ENCODE measurements at places on chromosomes 7 and 10.
A peak's percentile ranks its signal among the peaks of the same experiment; 100 is the strongest.

DNA sequence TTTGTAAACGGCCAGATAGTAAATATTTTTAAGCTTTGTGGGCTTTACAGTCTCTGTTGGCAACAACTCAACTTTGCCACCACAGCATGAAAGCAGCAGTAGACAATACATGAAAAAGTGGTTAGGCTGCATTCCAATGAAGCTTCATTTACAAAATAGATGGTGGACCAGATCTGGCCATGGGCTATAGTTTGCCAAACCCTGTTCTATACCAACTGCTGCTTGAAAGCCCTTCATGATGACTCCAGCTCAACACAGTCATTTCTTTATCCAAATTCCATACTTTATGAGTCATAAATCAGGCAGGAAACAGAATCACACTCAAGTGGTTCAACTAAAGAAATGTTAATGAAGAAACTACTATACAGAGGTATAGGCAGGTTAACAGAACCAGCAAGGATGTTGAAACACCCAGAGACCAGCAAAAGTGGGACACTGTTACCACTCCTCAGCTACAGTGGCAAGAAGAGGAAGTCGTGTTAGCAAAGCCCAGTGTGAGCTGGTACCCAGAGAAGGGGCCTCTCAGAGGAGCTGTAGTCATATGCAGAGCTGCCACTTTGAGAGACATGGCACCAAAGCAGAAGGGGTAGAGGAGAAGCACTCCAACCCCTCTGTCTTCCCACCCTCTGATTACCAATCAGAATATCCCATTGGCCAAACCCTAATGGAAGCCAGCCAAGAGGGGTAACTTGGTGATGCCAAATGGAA lies 72.5 kb downstream of the PRLHR start:
- peak; percentile 55 for DNase-seq

GRCh38 chr10:61797304-61798153 lies 104.0 kb upstream of the ARID5B start:
- no peak for DNase-seq

- no peak for DNase-seq
Measured at GRCh38 chr10:42827201-42827600, 44.6 kb downstream of the BMS1 start.

- no peak for DNase-seq
Measured at GRCh38 chr10:131933016-131933695, 32.3 kb downstream of the PPP2R2D start.

- peak; percentile 15 for DNase-seq
Measured at GRCh38 chr10:11378835-11379234, 232.6 kb downstream of the USP6NL start.

DNA sequence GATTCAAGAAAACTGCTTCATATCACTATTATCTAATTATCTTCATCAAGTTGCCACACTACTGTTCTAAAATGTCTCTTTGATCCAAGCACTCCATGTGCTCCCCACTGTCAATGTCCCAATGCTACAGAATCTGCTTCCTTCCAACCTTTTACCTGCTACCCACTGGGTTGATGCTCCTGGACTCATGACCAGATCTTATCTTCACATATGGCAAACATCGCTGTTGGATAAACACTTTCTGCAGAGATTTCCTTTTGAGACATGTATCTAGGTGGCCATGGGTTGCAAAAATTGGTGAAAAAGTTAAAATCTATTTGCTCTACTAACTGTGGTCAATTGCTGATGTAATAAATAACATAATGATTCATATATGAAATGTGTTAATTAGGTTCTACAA lies 24.5 kb upstream of the SEMA3C start:
- peak; percentile 13 for DNase-seq

DNA sequence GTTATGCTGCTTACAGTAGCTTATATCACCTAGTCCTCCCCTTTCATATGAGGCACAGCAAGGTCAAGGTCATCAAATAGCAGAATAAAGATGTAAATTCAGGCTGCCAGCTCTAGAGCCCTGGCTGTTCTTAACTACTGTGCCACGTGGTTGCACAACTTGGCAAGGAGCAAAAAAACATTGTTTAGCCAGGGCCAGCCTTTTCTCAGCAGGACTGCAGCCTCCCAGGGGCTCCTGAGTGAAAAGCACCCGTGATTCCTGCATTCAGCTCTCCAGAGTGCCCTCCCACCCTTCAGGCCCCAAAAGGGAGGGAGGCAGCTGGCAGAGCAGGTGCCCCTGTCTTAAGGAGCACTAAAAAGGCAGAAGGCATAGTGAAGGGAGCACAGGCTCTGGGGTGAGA lies 31.8 kb upstream of the TM9SF3 start:
- peak; percentile 29 for DNase-seq

- DNase-seq, result no peak
Measured at GRCh38 chr7:127677433-127678230, 25.6 kb downstream of the SND1 start.
